NK-92 treated with Interleukin-12 subunit alpha and Interleukin-12 subunit beta, amount 100 ng/mL, for 24 hours (cell line): ENCODE measurements at places on chromosomes 11 and 22.

- DNase-seq: no peak
Measured at GRCh38 chr11:907668-908067, 2.9 kb downstream of the CHID1 start.

DNA sequence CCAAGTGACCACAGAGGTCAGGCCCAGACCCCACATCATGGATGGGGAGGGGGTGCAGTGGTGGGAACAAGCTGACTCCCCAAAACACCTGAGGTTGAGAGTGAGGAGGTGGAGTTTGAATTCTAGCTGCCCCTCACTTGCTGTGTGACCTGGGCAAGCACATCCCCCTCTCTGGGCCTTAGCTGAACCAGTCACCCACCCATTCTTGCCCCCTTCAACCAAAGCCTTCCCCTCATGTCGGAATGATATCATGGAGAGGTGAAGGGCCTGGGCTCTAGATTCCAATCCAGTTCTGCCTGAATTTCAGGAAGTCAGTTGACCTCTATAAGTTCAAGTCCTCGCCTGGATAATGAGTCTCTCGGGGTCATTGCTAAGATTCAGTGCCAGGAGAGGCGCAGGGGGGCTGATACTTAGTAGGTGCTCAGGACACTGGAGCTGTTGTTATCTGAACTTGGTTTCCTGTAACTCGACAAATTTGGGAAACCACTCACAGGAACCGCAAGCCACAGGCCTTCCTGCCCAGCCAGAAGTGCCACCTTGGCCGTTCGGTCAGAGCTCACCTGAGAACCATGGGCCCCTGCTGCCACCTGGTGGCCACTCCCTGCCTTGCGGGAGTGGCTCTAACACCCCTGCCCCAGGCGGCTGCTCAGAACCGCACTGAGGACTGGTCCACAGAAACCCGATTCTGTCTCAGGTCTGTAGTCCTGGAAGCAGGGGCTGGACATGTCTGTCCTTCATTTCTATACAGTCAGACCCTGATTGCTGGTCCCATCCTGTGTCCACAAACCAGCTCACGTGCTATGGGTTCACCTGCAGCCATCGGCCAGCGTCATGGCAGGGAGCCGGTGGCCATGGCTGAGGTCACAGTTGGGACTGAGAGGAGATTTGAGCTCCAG lies 6.9 kb downstream of the CDC42EP1 start:
- peak; percentile 82 for DNase-seq

- DNase-seq: no peak
Measured at GRCh38 chr22:27456696-27457503, 344.7 kb downstream of the MN1 start.

DNA sequence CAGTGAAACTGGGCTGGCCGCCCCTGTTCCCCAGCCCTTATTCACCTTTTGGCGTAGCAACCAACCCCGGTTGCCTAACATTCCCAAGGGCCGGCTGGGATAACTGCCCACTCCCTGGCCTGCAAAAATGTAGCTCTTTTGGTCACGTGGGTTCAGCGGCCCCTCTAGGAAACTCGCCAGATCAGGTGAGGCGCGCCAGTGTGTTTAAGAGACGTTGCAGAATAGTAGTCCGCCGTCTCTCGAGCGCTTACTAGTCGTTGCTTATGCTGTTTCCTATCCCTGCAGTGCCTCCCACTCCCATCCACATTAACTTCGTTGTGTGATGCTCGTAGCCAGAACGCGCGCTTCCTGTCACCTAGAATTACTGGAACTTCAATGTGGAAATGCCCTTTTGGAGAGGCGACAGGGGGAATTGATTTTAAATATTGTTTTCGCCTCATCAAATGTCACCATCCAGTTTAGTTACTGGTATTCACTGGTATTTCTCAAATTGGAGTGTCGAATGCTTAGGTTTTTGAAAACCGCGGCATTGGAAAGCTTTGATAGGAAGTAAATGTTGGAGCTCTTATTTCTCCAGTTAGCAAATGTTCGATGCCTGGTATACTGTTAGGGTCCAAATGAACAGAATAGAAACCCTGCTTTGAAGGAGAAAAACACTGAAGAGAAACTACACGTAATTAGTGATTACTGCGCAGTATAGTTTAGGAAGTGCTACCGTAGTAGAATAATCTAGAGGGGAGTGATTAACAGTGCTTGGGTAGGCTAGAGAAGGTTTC lies 823 bp downstream of the CEP57 start:
- peak; percentile 33 for DNase-seq

DNA sequence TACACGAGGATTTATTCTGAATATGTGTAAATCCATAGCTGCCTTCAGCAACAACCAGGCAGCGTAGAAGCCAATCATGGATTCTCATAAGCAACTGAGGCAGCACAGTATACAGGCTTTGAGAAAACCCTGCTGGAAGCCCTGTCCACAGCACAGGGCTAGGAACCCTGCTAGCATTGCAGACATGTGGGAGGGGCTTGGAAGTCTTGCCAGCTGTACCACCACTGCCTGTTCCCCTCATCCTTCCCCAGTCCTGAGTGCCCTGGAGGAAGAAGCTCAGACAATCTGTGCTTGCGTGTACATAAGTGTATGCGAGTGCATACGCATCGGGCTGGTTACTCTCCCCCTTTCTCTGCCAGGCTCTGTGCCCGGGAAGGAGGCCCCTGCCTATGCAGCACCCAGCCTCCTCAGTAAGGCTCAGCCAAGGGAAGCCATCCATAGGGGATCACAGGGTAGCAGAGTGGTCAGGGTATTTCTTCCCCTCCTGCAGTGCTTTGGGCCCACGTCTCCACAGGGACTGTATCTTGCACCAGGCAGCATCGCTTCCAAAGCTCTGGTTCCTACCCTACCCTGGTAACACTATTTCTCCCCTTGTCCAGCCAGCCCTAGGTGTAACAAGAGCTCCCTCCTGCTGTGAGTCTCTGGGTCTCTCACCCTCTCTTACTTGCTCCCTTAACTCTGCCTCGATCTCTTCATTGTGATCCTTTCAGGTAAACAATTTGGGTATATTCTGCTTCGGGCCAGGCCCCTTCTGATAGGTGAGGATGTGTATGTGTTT lies 90.5 kb downstream of the GALNT18 start:
- no peak for DNase-seq
